Caki2 (cell line): ENCODE measurements at places on chromosomes 12 and 14. TPM values are rescaled to one million over a fixed set of nuclear protein-coding genes. Genes with fewer than 3 reads are reported as not detected.

Gene GALNT16
- not detected in 2 replicates for total RNA-seq

Gene SLCO1A2
- total RNA-seq, result not detected in 2 replicates

Gene PRH2
- not detected in 2 replicates for total RNA-seq

Gene INHBE
- not detected in 2 replicates for total RNA-seq

Gene CLEC14A
- total RNA-seq, result not detected in 2 replicates

Gene C12orf54
- not detected in 2 replicates for total RNA-seq

Gene GRIN2B
- 0.38 and 1.5 TPM in 2 replicates for total RNA-seq

Gene INHBC
- total RNA-seq, result not detected in 2 replicates

Gene B4GALNT1
- total RNA-seq, result 64.3 and 66.6 TPM in 2 replicates

Gene PLBD1
- total RNA-seq, result 66.6 and 73.2 TPM in 2 replicates

Gene ESR2
- 0.27 TPM in 1 of 2 replicates, not detected in the other for total RNA-seq

Gene CD27
- total RNA-seq, result not detected in 2 replicates

Gene EGLN3
- 79.5 and 82.0 TPM in 2 replicates for total RNA-seq
